H1 (cell line): ENCODE measurements at places on chromosomes 1 and 21.

DNA sequence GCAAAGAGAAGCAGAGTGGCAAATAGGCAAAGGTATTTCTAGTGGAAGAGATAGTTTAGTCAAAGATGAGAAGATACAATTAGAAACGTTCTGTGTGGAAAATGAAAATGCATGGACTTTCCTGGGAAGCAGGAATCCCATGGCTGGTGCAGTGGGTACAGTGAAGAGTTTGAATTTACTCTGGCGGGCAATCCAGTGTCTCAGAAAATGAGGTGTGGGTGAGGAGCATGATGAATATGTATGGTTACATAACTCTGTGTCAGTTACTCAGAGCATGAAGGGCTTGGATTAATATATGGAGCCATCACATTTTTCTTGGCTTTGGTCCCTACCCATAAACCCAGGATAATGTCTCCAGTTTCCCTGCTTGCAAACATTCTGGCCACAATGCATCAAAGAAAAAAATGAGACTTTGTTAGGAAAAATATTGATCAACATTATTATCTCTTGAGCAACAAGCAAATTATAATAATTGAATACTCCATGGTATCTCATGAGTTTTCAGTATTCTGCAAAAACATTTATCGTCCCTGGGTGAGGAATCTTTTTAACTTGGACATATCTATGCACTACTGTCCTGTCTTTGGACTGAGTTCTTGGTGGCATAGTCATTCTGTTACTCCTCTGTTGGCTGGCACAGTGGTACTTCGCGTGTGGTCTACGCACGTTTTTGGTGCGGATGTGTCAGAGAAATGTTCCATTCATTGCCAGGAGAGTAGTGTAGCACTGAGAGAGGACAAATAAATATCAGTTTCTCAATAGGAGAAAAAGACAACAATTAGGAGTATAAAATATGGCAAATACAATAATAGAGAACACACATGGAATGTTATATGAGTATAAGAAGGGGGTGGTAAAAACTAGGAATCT is 173.7 kb upstream of the C1orf105 start:
- DNase-seq: no peak

DNA sequence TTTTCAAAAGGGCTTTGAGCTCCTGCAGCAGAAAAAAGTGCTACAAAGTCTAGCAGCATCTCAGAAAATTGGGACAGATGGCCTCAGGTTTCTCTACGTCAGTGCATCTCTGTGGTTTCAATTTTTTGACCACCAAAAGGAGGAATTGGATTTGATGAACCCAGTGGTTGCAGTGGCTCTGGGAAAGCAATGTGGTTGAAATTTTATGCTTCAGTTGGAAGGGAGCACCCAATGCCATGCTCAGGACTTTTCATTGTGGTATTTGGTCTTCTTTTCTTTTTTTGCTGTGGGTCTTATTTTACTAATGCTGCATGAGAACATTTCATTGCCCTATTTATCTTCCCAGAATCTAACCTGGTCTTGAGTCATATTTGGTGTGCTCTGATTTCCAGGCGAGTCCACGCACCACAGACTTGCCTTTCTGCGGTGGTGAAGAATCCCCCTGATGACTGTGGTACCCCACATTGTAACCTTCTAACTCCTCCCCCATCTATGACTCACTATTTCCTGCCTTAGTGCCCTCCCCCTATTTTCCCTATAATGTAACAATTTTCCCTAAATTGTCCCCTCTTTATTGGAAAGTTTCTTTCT is 56.7 kb downstream of the S1PR1 start:
- DNase-seq: no peak

GRCh38 chr1:158310623-158311022 is 20.7 kb downstream of the CD1B start:
- DNase-seq: no peak

DNA sequence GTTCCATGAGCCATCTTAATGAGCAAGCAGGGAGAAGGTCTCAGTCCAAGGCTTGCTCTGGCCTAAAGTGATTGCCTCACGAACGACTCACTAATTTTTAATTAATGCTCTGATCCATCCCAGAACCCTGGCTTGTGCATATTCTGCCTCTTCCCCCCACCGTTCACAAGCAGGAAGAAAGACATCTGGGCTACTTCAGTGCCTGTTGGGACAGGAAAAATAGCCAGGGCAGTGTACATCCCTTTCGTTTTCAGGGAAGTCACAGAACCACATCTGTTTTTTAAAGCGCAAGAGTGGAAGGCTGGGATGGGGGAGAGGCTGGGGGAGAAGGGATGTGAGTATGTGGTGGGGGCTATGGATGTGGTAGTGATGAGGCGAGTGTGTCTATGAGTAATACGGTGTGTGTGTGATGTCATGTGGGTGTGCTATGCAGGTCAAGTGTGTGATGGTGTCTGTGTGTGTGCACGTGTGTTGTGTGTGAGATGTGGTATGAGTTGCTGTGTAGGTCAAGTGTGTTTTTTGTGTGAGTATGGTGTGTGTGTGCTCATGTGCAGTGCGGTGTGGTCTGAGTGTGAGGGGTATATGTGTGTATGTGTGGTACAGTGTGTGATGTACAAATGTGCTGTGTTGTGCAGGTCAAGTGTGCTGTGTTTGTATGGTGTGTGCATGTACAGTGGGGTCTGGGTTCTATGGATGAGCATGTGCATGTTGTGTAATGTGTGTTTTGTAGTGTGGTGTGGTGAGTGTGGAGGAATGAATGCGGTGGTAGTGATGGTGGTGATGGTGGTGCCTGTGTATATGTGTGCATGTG is 64.9 kb upstream of the SYT6 start:
- no peak for DNase-seq
